Inflammatory macrophage (primary cell): ENCODE measurements at places on chromosomes 2 and 18.
A peak's percentile ranks its signal among the peaks of the same experiment; 100 is the strongest.

GRCh38 chr2:33005057-33005456 lies 58.3 kb downstream of the LTBP1 start:
- DNase-seq = no peak

GRCh38 chr2:60320724-60321123 lies 232.7 kb downstream of the BCL11A start:
- no peak for DNase-seq

DNA sequence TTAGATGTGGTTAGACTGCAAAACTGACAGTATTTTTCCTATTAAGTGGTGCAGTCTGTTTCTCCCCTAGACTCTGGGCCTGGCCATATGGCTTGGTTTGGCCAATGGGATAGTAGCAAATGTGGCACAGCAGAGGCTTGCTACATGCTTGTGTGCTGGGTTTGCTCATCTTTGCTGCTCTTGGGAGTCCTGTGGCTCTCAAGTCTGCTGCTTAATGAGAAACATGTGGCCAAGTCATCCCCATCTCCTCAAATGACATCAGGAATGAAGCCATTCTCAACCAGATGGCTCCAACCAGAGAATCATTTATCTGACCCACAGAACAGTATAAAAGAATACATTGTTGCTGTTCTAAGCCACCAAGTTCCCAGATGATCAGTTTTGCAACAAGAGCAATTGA lies 57.1 kb upstream of the PAX3 start:
- DNase-seq = no peak

DNA sequence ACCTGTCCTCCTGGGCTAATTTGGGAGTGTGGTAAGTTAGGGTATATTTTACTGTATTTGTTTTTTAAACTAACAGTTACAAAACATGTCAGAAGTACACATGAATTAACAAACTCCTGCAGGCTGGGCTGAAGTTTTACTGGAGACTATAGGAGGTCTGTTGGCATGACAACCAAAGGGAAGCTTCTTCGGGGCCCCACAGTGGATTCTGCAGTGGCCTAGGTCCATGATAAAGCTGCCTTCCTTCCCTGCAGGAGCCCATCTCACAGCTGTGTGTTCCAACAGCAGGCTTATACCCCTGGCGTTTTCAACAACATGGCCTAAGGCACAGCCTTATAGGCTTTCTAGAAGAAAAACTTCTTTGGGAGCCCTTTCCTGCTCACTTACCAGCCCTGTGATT lies 128.0 kb upstream of the SETBP1 start:
- DNase-seq = no peak

GRCh38 chr2:65130664-65131175 lies 814 bp upstream of the RAB1A start:
- no peak for DNase-seq

DNA sequence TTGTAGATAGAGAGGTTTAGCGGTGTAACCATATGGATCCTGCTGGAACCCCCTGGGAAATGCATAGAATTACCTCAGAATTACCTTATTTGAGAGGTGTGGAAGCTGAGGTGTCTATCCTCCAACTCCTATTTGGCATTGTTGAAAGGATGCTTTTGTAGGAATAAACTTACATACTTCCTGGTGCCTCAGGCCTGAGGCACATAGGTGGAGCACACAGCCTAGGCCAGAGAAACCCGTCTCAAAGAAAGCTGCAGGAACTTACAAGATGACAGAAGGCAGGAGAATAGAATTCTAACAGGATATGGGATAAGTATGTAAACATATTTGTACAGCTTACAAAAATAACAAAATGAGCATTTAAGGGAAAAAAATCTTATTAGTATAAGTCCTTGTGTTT lies 1507.2 kb upstream of the ZEB2 start:
- no peak for DNase-seq

DNA sequence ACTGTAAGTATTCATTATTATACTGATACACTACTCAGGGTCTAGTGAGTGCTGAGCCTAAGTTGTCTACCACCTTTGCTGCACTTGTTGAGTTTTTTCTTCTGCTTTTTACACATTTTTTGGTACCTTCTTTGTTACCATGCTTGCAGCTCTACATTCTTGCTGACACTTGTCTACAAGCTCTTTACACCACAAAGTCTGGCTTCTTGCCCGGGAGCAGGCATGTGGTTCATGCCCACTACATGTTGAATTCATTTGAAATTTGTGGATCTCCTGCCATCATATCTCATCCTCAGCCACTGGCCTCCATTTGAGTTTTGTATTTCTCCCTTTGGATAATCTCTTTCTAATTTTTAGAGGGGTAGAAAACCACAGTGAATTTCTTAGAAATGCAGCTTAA lies 29.9 kb downstream of the IL18R1 start:
- no peak for DNase-seq

DNA sequence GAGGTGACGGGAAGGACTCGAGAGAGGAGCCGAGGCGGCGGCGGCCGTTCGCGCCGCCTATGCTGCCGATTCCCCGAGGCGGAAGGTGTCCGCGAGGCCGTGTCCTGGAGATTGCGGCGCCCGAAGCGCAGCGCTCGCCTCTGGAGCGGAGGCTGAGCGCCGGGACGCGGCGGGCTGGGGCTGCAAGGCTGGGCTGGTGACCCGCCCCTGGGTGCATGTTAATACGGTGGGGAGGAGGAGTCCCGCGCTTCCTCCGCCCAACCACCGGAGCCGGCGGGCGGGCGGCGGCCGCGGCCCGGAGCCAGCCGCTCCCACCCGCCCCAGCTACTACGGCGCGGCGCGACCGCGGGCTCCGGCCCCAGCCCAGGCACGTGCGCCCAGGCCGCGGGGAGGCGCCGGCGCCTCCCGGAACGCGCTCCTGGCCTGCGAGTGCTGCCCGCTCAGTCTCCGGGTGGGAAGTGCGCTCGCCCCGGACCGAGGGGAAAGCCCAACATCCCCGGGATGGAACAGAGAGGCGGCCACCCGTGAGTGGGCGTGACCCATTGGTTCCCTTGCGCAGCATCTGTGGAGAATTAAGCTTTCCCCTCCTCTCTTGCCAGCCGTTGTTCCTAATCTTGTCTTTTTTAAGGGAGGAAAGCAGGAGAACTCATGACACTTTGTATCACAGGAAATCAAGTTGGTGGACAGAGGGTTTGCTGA lies at the start of gene DLGAP1:
DLGAP1 (minus strand) TSS at position 195 of the 699 bp plus-strand sequence.
- DNase-seq = no peak

DNA sequence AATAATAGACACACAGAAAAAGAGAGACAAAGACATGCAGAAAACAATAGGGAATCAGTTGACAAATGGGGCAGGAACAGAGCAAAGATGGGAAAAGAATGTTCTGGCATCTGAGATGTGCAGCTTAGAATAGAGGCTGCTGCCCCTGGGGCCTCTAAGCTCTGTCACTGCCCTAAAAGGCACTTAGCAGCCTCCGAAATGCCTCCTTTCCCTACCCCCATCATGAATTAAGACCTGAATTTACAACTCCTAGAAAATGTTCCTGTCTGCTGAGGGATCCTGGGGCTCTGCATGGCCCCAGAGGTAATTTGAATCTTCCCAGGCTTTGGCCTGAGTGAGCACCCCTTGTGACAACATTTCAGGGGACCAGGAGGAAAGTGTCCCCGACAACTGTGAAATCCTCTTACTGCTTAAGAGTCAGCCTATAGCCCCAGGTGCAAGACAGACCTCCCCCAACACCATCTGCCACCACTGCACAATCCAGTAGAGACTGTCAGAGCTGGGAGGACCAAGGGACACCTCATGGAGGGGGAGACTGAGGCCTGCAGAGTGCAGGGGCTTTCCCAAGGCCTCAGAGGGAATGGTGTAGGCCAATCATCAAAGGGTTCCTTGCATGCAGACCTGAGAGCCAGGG lies 24.8 kb downstream of the MRPL35 start:
- no peak for DNase-seq

- DNase-seq = no peak
These were observed 203.8 kb downstream of the PTPRM start for GRCh38 chr18:7770908-7771307.

GRCh38 chr2:190069936-190070696 lies 7.6 kb upstream of the MSTN start:
- DNase-seq = peak; percentile 73

DNA sequence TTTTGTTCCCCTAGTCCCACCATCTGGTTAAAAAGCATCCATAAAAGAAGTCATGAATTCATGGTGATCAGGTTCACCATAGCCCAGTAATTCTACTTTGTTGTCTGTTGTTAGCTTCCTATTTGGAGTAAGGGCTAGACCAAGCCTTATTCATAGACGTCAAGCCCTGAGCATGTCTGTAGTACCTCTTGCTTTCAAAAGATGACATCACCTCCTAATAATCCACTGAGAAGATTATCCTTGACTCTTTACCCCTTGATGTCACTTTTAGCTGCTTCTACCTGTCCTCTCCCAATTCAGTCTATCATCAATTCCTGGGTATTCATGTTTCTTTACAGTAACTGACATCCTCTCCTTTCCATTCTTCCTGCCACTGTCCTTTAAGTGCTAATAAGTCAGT lies 90.1 kb downstream of the EML6 start:
- no peak for DNase-seq

DNA sequence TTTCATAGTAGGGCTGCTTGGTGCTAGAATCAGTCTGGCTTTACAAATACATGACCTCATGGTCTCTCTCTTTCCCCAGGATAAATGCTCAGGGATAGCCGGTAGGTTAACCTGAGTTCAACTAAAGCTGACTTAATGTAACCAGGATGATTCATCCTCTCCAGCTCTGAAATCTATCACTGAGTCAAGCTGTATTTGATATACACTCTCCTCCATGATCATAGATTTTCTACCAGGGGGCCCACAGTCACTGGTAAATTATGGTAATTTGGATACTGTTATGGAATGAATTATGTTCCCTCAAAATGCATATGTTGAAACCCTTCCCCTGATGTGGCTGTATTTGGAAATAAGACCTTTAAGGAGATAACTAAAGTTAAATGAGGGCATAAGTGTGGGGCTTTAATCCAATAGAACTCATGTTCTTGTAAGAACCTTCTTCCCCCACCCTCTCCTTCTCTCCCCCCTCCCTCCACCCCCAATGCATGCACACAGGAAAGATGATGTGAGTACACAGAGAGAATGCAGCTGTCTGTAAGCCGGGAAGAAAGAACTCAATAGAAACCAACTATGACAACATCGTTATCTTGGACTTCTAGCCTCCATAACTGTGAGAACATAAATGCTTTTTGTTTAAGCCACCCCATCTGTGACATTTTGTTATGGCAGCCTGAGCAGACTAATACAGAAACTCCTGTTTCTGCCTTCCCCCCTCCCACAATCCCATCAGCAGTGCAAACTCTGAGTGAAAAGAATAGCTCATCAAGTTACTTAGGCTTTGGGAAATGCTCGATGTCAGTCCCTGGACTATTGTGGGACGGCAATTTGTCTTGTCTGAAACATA lies 134.9 kb upstream of the KYNU start:
- no peak for DNase-seq

DNA sequence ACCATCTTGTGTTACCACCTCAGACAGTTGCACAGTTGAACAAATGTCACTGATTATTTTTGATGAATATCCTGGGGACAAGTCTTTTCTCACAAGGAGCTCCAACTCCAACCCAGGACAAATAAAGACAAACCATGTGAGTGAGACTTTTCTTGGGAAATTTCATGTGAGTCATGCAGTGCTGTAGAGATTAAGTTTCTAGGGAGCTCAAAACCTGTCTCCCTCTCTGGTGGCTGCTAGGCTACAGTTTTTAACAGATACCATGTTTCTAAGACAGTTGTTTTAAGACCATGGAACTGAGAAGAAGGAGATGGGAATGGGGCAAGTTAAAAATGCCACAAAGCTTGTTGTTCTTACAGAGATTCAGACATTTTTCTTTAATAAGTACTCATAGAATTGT lies 255.5 kb downstream of the RIT2 start:
- no peak for DNase-seq

- DNase-seq = no peak
These were observed 86.9 kb downstream of the VSNL1 start for GRCh38 chr2:17627434-17627833.

GRCh38 chr2:204795156-204795555 lies 249.9 kb downstream of the PARD3B start:
- DNase-seq = no peak

DNA sequence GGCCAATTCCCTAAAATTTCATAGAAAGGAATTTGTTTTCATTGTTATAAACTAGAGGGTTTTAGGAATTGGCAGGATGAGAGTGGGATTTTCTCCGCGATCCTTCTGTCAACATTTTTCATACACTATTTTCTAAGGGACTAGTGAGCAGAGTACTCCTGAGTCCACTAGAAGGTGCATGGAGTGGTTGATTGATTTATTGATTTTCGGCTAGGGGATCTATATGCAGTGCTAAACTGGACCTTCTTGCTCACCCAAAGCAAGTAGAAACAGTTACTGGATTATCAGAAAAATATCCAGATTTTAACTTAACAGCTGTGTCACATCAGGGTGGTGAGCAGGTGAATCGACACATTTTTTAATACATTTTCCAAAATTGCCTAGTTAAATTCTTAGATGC lies 159.9 kb upstream of the DTNA start:
- no peak for DNase-seq

DNA sequence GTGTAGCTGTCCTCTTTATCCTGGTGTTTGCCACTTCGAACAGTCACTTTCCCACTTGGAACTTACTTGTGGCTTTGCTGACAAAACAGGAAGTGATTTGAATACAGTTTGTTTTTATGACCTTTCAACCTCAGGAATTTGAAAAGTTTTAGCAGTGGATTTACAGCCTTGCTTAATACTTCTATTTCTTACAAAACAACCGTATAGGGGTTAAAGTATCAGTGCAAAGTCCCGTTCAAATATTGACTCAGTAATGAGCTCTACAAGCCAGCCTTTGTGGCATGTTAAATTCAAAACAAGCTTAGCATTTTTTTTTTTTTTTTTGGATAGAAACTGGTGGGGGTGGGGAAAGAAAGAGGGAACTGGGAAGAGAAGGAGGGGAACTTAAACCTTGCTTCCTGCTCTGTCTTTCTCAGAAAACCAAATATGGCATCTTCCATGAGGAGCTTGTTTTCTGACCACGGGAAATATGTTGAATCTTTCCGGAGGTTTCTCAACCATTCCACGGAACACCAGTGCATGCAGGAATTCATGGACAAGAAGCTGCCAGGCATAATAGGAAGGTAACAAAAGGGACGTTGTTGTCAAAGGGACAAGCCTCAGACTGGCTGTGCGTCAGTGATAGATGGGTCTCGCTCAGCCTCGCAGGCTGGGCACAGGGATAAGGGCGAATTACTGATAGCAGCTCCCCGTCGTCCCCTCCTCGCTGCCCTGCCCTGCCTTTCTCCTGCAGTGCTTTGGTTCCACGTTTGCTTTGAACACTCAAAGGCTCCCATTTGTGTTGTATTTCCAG lies at the start of gene HNMT:
HNMT (plus strand) TSS at position 408 of the 793 bp plus-strand sequence; CDS start at position 427, 19 bp downstream.
- DNase-seq = peak; percentile 85

DNA sequence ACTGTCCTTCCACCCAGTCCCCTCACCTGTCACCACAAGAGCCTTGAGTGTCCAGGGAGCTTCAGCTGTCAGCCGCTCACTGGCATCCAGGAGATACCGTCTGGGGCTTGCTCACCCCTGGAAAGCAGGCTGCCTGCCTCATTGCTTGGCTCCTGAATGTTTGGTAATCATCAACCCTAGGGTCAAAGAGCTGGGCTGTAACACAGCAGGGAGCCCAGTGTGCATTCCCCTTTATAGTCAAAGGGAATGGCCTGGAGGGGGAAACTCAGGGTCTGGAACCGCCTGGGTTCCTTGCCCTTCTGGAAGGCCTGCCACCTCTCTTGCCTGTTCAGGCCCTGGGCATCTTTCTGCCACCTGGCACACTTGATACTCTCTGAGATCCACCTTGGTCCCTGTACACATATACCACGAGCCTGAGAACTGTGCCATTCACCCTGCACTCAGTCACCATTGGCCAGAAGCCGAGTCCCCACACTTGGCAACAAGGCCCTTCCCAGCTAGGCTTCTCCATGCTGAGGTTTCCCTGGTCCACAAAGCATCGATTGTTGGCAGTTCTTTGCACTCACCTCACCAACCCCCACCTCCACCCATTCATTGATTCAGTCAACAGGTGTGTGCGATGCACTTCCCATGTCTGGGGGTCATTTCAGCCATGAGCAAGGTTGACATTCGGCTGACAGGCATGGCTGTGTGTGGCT lies 35.0 kb downstream of the TPRKB start:
- no peak for DNase-seq
